ENCODE measurements at places on chromosomes 5 and 9.

DNA sequence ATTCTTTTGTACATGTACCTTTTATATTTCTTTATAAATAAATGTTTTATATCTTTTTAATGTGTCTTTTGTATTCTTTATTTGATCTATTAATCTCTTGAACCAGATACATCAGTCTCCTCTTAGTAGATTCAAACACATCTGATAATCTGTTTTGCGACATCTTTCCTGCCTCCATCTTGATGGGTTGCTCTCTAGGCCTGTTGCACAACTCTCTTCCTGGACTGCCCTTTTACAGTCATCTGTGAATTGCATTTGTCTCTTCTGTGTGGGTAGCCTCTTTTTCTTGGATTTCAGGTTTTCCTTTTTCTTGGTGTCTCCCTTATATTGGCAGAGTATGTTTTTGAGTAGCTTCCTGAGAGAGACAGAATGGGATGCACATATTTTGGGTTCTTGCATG is 6.2 kb downstream of the ZFYVE16 start:
- no peak for DNase-seq

DNA sequence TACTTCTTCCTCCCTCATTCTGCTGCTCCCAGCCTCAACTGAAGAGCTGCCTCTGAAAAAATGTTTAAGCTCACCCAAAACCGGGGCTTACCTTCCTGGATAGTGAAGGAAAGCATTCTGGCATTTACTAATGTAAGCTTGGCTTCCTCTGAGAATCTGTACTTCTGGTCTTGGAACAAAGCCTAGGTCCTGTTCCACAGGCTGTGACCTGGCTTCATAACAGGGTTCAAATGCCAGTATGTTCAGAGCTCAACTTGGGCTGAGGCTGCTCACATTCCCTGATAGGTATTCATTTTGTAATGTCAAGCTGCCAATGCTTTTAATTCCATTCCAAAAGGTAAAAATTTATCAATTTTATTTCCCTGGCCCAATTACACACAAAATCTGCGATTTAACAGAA is 411.7 kb upstream of the KCNN2 start:
- no peak for DNase-seq

DNA sequence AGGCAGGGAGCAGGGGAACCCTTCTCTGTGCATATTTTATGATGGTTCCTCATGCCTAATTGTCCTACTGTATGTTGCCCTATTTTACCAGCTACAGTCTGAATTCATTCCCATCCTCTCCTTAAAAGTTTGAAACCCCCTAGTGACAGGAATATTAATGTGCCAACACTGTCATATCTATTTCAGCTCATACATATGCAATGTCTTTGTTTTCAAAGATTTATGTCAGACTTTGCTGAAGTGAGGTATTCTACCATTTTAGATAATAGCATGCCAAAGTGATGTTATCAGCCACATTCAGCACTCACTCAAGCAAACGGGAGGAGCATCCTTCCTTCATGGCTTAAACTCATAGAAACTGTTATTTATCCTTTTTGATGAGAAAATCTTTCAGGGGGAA is 696.5 kb downstream of the NR2F1-AS1 start:
- no peak for DNase-seq

DNA sequence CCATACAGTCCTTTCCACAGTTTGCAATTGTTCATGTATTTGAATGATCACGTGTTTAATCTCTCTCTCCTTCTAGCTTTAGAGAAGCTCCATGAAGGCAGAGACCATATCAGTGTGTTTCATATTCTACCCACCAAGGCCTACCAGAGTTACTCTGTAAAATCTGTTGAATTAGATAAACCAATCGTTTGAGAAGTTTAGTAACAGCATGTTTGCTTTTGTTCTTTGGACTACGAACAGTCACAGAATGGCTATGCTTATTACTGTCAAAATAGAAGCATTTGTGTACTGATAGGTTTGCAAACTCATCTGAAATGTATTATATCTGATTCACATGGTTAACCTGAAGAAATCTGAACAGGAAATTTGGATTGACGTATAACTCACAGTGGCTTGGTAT is 93.8 kb downstream of the ITGA1 start:
- DNase-seq, result no peak

DNA sequence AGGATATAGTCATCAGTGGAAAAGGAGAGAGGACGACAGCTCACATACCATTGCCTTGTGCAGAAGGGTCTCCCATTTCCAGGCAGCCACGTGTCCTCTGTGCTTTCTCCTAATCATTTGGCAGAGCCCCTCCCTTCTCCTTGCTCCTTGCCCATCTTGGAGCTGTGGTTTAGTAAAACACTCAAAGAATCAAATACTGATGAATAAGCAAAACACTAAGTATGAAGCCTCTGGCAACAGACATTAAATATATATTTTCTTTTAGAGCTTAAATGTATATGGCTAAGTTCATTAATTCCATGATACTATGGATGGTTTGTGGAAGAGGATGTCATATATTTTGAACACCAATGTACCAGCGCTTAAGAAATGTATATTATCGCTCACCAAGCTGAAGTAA is 278.5 kb downstream of the SAXO1 start:
- DNase-seq, result no peak

DNA sequence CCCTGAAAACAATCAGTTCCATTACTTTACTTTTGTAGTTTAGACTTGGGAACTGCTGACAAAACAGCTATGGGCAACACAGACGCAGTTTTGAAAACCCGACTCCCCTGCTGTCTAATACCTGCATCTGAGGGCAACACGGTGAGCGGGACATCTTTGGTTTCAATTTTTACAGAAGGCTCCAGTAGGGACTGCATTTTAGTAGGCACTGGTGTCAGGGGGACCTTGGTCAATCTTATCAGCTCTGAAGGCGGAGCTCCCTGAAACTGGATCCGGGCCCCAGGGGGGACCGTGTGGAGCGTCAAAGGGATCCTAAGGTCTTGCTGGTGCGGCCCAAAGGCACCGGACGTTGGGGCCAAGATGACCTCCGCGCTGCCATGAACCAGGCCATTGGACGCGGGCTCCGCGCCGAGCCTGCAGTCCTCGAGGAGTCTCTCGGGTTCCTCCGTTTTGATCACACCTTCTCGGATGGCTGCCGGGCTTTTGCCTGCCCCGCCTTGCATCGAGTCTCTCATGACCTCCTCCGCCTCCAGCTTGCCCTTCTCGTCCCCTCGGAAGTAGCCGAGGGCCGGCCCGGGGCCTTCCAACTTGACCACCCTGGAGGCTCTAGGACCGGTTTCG is 1.1 kb downstream of the SOX30 start:
- DNase-seq, result no peak

GRCh38 chr5:59716029-59716428 is 177.5 kb downstream of the PDE4D start:
- DNase-seq, result no peak

- no peak for DNase-seq
Measured at GRCh38 chr5:179300581-179301180, 44.6 kb downstream of the ADAMTS2 start.

DNA sequence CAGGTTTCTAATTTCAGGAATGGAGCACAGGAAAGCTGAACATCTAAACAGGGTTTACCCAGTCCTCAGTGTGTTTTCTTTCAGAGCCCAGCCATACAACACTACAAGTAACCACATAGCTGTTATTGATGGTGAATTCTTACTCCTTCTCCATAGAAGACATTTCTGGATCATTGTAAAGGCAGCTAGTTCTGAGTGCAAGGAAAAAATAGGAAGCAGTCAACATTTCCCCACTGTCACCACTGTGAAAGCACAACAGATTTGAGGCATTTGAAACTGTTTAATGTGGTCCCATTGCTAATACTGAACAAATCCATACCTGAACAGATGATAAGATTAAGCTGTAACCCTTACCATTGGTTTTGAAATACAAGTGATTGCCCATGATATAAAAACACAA is 145.0 kb upstream of the PCA3 start:
- no peak for DNase-seq

GRCh38 chr5:3323144-3323543 is 272.5 kb upstream of the IRX1 start:
- DNase-seq, result no peak

DNA sequence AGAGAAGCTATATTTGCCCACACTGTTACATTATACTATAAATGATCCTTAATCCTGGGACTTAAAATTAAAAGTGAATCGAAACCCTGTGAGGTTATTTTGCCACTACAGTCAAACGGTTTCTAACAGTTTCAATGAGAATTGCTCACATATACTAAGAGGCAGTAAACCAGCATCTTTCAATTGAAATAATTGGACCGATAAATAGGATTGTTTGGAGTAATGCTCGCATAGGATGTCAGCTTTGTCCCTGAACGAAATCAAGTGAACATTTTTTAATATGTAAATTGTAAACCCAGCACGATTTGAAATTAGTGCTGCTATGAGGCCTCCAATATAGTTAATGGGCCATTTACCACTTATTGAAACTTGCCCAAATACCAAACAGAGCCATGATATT is 60.5 kb downstream of the ELAVL2 start:
- no peak for DNase-seq

- no peak for DNase-seq
Measured at GRCh38 chr9:33465596-33466564, 7.8 kb downstream of the NOL6 start.

- no peak for DNase-seq
Measured at GRCh38 chr5:34660444-34660843, 4.3 kb downstream of the RAI14 start.

DNA sequence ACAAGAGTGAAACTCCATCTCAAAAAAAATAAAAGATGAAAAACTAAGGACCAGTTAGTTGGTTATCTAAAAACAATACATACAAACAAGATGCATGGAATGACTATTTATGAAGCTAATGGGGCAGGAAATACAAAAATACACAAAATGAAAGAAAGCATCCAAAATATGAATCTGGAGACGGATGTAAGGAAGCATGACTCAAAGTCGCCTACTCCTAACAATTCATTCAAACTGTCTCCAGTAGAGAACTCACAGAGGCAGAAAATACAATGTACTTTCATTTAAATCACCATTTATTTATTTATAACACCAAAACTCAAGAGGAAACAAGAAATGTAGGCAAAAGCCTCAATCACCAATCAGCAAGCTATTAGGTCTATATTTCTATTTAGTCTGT is 68.4 kb downstream of the SCAI start:
- DNase-seq, result no peak

- no peak for DNase-seq
Measured at GRCh38 chr5:24643880-24644279, 898 bp downstream of the CDH10 start.

GRCh38 chr5:72598401-72599064 is 91.3 kb upstream of the ZNF366 start:
- DNase-seq, result no peak

- DNase-seq, result no peak
Measured at GRCh38 chr5:85921590-85921989, 696.2 kb upstream of the COX7C start.

GRCh38 chr5:178769617-178770260 is 39.3 kb upstream of the ZNF354A start:
- no peak for DNase-seq

DNA sequence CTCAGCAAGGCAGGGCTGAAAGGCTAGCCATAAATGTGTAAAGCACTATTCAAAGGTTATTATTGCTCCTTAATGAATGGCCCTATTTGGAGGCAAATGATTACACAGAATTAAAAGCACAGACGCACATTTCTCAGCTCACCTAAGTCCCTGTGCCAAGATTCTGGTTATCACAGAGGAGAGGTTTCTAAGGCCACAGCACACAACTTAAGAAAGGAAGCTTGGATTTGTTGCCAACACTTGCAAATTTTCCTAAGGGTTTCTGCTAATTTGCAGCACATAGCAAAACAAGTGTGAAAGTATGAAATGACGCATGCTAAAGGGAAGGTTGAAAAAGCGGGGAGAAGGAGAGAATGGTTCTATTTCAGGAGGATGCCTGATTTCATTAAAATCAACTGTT is 834.1 kb upstream of the C9orf72 start:
- DNase-seq, result no peak

DNA sequence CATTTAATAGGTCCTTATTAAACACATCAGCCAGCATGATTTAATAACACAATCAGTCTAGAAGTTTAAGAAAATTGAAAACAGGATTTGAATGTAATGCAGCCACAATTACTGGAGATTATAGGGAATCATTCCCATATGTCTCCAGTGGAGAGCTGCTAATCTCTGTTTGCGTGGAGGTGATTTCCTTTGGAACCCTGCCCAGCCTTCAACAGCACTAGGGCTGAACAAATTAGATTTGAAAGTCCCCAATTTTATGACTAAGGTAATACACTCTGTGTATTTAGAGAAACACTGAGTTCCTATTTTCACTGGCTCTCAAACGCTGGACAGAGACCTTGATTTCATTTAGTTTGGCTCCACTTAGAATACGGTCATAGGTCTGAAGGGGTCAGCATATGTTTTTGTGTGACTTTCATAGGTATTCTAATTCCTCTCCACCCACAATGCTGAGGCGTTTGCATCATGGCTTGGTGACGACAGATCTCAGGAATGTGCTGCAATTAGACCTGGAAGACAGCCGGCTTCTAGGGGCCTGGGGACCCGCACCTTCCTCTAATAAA is 508.3 kb downstream of the EBF1 start:
- DNase-seq, result no peak

DNA sequence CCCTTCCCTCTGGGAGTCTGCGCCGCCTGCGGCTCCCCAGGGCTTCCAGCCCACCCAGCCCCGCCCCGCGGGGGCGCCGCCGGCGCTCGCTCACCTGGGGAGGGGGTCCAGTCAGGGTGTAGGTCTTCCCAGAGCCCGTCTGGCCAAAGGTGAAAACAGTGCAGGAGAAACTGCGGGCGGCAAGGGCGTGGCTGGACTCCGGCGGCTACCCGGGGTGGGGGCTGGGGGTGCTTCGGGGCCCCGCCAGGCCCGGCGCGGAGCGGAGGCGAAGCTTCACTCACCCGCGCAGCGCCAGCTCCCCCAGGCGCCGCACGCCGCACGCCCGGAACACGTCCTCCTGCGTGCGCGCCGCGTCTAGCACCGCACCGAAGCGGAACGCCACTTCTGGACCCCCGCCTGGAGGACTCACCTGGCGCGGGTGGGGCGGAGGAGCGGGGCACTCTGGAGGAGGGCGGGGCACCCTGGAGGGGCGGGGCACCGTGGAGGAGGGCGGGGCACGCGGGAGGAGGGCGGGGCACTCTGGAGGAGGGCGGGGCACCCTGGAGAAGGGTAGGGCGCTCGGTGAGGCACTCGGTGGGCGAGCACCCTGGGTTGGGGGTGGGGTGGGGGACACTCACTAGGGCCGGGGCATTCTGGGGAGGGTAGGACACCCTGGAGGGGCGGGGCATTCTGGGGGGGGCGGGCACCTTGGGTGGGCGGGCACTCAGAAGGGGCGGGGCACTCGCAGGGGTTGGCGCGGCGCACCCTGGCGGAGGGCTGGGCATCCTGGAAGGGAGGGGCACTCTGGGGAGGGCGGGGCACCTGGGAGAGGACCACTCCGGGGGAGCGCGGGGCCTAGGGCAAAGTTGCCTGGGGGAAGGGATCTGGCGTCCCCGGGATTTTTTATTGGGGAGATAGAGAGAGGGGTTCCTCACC is 814 bp downstream of the KIF12 start:
- peak; percentile 42 for DNase-seq

GRCh38 chr5:135449644-135450043 is 2.5 kb upstream of the DCANP1 start:
- no peak for DNase-seq
